AG20443 (cell line): ENCODE measurements at places on chromosomes 2 and 18.

- no peak for DNase-seq
These were observed 77.2 kb upstream of the STK17B start for GRCh38 chr2:196248467-196249094.

DNA sequence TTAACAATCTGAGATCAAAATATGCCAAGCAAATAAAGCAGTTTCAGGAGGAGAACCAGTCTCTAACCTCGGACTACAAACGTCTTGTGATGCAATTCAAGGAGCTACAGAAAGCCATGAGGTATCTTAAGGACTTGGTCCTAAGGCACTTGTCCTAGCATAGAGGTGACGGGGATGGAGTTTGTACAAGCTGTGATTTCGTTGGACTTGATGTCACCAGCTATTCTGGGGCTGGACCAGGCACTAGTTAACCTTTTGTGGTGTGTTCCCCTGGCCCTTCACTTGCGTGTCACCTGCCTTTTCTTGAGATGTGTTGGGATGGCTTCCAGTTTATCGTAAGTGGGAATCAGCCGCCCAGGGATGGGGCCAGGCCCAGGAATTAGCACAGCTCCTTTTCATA lies 33.7 kb downstream of the OTOF start:
- DNase-seq: no peak

DNA sequence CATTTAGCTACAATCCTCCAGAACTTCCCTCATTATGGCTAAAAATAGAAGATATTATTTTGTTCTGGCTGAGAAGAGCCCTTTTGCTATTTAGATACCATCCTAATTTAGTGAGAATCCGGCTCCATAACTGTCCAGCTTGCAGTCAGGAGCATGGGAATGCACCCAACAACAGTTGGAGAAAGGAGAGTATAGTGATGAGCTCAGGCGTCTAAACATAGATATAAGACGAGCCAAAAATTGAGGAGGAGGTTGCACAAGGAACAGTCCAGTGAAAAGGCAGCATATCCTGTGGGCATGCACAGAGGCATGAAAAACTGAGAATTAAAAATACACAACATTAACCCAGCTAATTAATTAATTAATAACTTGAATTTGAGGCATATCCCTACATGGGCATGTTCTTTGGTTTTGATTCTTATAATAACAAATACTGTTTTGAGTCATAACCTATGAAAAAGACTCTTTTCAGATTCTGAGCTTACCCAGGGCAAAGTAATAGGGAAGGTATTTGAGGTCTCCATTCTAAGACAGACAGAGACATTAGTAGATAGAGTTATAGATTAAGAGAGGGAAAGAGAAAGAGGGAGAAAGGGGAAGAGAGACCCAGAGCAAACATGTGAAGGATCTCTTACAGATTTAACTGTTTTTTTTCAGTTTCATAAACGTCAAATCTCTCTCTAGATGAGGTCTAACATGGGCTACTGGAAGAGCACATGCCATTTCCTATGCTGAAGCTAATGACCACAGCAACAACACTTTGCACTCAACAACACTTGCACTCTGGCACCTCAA lies 311.2 kb downstream of the OSR1 start:
- DNase-seq: peak; percentile 16

GRCh38 chr2:42267530-42267929 lies 93.5 kb downstream of the COX7A2L start:
- DNase-seq: no peak

DNA sequence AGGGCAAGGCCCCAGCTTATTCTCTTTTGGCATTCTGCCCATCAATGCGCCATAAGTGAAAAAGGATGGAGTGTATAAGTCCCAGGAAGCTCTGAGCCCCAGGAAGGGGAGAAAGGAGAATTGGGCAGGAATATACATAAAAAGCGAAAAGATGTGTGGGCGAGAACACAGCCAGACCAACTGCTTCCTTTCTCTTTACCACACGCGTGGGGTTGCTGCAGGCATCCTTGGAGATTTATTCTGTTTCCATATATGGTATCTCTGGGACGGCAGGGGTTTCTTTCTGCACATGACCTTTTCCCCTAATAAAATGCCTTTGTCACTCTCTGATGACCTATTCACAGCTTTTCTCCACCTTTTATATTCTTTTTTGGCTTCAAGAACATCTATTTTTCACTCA lies 440.5 kb downstream of the NBAS start:
- no peak for DNase-seq

DNA sequence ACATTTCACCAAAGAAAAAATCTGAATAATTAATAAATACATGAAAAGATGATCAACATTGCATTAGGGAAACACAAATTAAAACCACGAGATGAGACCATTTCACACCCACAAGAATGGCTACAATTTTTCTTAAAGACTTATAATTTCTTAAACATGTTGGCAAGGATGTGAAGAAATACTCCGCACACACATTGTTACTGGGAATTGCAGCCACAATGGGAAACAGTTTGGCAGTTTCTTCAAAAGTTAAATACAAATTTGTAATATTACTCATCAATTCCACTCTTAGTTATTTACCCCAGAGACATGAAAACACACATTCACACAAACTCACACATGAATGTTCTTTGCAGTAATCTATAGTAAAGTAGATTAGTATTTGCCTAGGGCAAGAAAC lies 363.3 kb upstream of the SMIM21 start:
- DNase-seq: no peak

- DNase-seq: peak; percentile 49
These were observed 245.8 kb upstream of the SLC39A10 start for GRCh38 chr2:195411219-195411687.
